Posterior cingulate gyrus (tissue), 11 donors: ENCODE measurements at places on chromosomes 11 and 22.

DNA sequence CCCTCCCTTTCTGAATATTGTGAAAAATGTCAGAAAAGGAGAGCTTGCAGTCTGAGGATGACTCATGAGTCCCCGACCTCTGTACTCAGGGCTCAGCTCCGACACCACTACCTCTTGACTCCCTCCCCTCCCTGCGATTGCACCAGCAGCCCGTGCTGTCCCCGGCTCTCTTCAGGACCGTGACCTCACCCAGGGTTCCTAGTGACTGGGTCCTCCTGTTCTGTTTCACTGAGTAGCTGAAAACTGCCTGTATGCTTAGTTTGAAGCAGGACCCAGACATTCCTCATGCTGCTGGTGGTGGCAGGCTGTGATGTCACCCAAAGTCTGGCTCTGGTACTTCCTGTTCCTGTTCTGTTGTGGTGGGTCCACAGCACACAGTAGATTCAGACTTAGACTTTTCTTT lies 11.7 kb downstream of the PHRF1 start:
- DNase-seq: no peak

GRCh38 chr11:35549787-35550186 lies 24.4 kb upstream of the PAMR1 start:
- DNase-seq: no peak

- DNase-seq: no peak
Observed at GRCh38 chr22:39690881-39691605, 120.5 kb downstream of the CACNA1I start.

- DNase-seq: no peak
Observed at GRCh38 chr11:1896468-1896867, 4.8 kb upstream of the PRR33 start.

- DNase-seq: no peak
Observed at GRCh38 chr22:42326301-42326700, 55.8 kb upstream of the TCF20 start.

DNA sequence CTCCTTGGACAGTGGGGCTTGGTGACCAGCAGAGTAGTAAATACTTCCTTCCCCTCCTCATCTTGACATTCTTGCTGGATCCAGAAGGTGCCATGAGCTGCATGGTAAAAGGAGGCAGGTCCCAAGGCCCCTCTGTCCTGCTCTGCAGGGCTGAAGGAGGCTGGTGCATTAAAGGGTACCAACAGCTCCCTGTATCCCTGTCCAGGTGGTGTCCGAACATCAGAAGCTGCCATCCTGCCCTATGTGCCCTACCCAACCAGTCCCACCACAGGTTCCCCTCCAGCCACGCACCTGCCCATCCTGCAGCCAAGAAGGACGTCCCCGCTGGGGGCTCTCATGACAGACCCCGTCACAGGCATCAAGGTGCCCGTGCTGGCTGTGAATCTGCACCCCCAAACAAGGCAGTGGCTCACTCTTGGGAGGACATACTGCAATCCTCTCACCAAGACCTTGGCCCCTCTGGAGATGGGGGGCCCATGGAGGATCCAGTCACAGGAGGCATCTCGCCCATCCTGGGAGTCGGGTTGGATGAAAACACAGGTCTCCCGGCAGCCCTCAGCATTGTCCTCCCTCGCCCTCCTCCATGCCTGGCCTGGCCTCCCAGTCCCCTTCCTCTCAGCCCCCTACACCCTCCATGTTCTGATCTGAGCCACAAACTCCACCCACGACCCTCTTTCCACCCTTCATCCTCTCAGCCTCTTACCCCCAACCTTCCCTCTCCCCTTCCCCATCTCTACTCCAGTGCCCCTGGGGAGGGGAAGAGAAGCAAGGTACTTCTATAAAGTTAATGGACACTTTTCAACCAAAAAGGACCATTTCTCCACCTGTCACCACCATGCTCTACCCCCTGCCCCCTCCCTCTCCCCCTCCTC lies 55.1 kb downstream of the BTG4 start:
- DNase-seq: no peak

GRCh38 chr22:29040385-29041275 lies 21.0 kb downstream of the C22orf31 start:
- peak; percentile 66 for DNase-seq

GRCh38 chr11:15563054-15563453 lies 448.3 kb downstream of the INSC start:
- DNase-seq: no peak

DNA sequence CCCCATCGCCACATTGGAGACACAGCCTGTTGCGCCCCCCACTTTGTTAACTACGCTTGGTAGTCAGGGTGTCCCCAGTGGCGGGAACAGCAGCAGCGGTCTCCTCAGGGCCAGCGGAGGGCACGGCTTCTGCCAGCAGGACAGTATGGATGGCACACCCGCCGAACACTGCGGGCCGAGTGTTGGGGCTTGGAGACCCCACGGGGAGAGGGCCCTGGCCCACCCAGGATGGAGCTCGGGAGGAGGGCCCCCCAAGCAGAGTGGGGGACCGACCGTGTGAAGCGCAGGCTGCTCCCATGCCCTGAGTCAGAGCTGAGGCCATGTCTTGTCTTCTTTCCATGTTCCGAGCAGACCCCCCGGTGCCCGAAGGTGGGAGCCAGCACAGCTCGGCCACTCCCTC lies 17.8 kb downstream of the MRPL23 start:
- no peak for DNase-seq

GRCh38 chr22:37930270-37930951 lies 23.0 kb downstream of the C22orf23 start:
- no peak for DNase-seq

DNA sequence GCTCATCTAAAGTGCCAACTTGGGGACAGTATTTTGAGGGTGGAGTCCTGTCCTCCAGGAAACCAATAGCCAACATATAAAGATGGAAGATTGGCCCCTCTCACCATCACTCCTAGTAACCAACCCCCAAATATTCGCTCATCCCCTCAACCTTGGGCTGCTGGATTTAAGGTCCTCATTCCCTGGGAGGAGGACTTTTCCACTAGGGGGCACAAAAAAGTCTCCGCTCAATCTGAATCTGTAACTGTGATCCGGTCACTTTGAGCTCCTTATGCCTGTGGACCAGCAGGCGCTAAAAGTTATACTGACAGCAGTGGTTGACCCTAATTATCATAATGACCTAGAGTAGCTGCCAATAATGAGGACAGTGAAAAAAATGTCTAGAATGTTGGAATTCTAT lies 20.5 kb upstream of the CLPB start:
- DNase-seq: no peak

DNA sequence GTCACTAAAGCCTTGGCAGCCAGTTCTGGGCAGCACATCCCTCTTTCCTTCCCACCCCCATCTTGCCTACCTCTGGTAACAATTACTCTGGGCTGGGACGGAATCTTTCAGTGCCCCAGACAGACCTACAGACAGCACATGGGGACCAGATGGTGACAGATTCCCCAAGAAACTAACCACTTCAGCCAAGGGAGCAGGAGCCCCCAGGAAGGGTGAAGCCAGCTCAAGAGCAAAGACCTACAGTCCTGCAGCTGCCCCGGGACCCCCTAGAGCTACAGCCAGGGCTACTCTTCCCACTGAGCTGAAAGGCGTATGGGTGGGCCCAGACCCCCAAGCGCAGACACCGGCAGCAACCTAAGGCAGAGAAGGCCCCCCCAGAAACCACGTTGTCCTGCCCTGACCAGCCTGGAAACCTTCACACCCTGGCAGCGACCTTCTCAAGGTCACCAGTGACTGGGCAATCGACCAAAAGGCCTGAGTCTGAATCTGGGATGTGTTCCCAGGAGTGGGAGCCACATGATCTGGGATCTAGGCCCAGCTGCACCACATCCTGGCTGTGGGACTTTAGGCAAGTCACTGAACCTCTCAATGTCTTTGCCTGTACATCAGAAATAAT lies 65.8 kb downstream of the LRRC32 start:
- no peak for DNase-seq

DNA sequence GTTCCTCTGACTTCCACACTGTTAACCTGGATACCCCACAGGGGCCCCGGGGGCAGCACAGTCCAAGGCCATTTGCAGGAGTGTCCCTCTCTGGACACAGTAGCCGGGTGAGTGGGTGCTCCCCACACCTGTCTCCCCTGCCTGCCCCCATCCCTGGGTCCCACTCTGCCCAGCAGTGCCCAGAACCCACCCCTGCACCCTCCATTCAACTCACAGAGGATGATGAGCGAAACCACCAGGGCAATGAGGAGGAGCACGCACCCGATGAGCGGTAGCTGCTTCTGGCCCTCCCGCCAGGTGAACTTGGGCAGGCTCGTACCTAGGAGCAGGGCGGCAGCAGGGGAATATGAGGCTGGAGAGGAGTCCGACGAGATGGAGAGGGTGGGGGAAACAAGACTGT lies 12.2 kb downstream of the TMPRSS13 start:
- DNase-seq: no peak

DNA sequence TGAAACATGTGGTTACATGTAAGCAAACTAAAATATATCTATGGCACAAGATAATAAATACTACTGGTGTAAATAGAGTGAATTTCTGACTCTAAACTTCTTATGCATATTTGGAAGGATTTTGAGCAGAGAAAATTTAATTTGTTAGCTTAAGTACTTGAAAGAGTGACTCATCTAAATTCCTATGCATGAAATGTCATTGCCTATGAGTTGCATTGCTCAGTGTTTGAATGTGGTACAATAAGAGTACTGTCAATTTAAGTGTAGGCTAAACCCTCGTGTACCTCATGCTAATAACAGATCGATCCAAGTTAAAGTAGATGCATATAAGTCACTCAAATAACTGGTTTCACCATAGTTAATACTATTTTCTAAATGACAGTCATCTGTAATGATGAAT lies 5.3 kb upstream of the CARD18 start:
- DNase-seq: no peak

GRCh38 chr11:128279866-128280265 lies 307.5 kb downstream of the ETS1 start:
- DNase-seq: no peak

DNA sequence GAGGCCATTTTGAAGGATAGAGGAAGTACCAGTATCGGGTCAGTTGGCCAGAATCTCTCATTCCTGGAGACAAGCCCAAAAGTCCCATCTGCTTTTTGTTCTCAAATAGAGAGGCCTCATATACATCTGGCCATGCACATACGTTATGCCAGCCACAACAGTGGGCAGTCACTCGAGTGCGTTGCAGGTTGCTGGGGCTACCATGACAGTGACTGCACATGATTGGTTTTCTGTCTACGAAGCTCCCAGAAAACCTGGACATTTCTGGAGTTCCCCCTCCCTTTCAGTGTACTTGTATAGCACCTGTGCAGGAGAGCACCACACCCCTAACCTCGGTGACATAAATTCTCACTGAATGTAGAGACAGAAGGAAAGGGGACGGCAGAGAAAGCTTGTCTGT lies 62.1 kb downstream of the C22orf31 start:
- DNase-seq: no peak
